ENCODE measurements at places on chromosomes 12 and 14.
A peak's percentile ranks its signal among the peaks of the same experiment; 100 is the strongest.

GRCh38 chr12:89092297-89092696, 260.0 kb downstream of the DUSP6 start:
- no peak for DNase-seq

DNA sequence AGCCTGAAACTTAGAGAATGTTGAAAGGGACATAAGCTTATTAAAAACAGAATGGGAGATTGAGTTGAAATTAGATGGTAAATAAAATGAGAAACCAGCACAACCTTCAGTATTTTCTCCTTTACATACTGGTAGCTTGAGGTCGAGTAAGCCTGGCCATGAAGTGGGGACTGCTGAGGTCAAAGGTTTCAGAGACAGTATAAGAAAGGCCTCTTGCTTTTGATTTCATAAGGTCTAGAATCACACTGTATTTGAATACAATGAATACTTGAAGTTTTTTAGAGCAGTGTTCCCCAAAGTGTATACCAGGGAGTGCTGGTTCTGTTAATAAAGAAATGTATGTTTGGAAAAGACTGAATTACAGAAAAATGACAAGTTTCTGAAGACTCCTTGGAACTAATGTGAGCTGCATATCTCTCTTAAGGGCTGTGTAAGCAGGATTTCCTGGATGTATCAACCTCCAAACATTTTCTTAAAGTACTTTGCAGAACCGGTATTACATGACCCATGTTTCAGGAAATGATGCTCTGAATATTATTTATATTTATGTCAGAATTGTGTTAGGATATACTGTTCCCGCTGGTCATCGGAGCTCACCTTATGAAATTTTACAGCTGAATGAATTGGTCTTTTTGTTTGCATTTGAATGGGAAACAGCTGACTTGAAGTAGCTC, 85.0 kb downstream of the AKAP6 start:
- DNase-seq, result no peak

DNA sequence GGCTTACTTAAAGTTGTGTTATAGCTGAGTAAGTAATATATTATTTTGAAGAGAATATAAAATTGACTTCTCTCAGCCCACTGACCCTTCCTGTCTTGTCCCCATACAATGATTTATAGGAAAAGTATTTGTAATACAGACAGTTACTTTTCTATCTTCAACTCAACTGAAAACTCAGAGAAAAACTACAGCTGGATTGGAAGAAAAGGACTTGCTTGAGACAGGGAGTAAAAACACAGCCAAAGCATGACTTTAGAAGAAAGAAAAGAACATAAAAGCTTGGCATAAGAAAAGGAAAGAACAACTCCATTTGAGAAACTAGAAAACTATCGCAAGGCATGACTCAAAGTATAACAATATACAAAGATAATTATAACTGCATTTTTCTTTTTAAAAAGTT, 57.5 kb downstream of the MSRB3 start:
- no peak for DNase-seq

DNA sequence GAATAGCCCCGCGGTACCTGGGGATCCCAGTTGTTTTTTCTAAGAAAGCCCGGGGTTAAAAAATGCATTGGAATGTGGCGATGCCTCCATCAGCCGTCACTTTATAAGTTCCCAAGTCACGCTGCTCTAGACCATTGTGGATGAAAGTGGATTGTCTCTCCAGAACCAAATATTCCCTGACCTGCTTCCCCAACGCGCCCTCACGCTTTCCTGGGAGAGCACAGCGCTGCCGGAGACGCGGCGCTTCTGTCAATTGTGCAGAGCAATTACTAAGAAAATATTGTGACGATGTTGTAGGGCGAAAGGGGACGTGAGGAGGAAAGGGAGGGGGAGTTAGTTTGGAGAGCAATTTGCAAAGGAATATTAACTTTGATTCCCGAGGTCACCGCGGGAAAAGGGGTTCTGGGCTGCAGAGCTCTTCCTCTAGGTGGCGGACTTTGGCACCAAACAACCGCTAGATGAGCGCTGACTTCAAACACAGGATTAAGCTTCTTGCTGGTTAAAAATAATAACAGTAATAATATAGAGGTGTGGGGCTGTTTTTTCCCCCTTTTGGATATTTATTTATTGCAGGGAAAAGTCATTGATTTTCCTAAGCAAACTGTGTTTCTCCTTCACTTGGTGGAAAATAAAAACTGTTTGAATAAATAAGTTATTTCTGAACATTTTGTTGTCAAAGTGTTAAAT, 9.6 kb upstream of the FOXG1 start:
- DNase-seq, result peak; percentile 44

DNA sequence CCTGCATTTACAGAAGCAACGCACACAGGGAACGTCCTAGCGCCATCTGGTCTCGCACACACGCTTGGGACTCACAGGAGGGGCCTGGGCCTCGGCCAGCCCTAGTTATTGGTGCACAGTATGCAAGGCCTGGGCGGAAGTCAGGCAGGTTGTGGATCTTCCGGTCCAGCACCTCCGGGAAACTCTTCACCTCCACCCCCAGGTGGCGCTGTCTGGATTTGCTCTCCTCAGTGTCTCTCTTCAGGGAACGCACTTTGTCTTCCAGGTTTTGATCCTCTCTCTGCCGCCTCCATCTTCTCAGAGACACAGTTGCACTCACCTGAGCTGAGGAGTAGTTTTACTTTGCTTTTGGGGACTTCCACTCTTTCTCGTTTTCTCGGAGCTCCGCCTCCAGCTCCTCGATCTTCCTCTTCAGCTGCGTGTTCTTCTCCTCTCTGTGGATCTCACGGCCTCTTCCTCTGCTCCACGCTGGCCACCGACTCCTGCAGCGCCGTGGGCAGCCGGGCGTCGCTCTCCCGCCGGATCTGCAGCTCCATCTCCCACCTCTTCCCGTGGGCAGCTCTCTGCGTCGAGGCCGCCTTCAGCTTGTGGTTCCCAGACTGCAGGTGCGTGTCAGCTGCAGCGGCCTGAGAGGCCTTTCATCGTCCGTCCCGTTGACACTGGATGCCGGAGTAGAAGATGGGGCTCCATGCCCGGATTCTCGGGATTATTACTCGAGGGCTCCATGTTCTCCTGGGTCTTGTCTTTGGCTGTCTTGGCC, 933.8 kb downstream of the TMEM121 start:
- DNase-seq, result peak; percentile 10

DNA sequence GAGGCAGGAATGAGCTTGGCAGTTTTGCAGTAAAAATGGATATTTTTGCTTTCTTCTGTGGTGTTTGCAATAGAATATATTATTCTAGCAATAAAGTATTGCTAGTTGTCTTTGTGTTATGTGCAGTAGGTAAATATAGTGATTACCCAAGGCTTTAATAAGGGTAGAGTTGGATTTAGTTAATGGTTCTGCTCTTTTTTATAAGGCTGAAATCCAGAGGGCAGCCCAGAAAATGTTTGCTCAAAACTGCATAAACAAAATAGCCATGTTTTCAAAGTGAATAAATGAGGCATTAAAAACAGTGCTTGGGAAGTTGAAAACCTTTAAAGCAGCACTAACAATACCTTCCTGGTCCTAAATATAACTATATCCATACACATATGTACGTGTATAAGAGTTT, 162.4 kb downstream of the SLC5A8 start:
- no peak for DNase-seq

DNA sequence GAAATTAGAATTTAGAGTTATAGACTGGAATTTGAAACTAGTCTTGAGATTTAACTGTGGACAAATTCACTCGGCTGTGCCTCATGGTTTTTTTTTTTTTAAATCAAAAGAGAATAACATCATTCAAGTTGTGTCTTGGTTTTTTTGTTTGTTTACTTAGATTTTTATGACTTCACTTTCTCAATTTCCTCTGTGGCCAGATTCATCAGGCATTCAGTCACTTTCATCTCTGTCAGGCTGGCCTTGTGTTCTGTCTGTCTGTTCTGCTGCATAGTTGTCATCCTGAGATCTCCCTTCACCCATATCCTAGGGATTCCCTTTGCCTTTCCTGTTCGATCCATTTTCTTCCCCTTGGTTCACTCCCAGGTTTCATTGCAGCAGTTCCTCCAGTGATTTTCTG, 10.0 kb downstream of the MARK3 start:
- DNase-seq, result no peak

DNA sequence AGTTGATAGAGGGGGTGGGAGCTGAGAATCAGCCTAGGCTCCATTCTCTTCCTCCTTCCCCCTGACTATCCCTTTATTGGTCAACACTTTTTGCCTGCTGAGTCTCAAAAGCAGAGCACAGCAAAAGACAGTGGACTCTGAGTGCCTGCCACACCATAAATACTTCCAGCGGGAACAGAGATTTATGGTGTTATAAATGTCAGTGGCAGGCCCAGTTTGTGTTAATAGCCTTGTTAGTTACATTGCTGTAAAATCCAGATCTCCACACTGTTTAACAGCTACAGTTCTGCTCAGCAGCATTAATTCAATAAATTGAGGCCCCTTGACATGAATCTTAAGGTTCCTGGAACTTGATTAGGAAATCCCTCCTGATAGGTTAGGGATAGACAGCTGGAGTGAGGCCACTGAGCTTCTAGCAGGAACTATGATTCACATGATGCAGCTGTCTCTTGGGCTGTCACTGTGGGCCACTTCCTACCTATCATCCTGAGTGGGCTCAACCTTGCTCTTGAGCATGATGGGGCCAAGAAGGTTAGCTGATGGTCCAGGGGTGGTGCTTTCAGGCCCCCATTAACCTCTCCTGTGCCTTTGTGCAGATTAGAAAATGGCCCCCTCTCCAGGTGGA, 295.2 kb upstream of the SRRM4 start:
- no peak for DNase-seq

- DNase-seq, result no peak
These were observed 795.5 kb downstream of the AACS start for GRCh38 chr12:125860672-125861288.

DNA sequence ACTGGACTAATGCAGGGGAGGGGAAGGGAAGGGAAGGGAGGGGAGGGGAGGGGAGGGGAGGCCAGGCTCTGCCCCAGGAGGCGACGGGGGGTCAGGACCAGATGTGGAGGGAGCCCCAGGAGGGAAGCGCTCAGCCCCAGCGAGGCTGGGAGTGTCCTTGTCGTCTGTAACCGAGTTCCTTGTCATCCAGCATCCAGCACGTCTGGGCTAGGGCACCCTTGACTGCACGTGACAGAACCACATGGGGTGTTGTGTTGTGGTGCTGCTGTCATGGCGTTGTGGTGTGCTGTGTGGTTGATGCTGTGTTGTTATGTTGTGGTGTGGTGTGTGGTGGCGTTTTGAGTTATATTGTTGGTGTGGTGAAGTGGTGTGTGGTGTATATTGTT, 28.4 kb upstream of the SFSWAP start:
- no peak for DNase-seq

DNA sequence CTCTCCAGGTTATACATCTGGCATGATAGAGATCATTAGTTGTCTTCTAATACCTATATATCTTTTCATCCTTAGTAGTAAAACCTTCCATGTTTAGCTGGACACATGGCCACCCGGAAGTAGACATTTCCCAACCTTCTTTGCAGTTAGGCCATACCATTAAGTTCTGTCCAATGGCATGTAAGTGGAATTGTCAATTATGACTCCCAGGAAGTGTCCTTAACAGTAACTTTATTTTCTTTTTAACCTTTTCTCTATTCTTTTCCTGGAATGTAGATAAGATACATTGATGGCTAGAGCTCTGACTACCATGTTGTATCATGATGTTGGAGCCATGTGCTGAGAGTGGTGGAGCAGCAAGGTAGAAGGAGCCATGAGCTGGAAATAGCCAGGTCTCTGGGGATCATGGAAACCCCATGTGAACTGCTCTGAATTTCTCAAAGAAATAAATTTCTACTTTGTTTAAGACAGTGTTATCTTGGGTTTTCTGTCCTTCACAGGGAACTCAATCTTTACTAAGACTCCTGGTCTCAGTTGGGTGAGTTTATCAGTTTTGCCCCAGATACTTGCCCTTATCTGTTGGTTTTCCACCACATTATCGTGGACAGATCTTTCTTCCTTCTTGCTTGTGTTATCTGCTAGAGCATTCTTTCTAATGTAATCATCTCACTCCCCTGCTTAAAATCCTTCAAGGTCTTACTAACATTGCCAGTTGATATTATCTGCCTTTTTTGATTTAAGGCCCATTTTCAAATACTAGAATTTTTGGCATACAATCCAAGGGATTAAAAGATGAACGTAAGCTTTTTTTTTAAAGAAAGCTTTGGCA, 5.1 kb upstream of the LTA4H start:
- DNase-seq, result no peak

DNA sequence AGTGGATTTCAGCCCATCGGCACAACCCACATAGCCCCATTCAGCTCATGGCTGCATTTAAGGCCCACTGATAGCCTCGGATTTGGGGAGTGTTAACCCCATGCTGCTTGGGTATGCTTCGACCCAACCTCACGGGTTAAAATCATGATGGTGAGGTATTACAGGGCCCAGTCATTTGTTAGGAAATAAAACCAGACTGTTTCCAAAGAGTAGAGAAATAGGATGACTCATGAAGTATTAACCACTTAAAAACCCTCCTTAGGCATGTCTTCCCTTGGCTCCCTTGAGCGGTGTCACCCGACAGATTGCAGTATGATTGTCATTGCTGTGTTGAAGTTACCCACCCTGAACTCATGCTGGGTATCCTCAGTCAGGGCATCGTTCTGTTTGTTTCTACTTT, 289.1 kb downstream of the CACNA1C start:
- DNase-seq, result no peak

- DNase-seq, result no peak
These were observed 455.6 kb downstream of the ZFP36L1 start for GRCh38 chr14:68337279-68337678.

DNA sequence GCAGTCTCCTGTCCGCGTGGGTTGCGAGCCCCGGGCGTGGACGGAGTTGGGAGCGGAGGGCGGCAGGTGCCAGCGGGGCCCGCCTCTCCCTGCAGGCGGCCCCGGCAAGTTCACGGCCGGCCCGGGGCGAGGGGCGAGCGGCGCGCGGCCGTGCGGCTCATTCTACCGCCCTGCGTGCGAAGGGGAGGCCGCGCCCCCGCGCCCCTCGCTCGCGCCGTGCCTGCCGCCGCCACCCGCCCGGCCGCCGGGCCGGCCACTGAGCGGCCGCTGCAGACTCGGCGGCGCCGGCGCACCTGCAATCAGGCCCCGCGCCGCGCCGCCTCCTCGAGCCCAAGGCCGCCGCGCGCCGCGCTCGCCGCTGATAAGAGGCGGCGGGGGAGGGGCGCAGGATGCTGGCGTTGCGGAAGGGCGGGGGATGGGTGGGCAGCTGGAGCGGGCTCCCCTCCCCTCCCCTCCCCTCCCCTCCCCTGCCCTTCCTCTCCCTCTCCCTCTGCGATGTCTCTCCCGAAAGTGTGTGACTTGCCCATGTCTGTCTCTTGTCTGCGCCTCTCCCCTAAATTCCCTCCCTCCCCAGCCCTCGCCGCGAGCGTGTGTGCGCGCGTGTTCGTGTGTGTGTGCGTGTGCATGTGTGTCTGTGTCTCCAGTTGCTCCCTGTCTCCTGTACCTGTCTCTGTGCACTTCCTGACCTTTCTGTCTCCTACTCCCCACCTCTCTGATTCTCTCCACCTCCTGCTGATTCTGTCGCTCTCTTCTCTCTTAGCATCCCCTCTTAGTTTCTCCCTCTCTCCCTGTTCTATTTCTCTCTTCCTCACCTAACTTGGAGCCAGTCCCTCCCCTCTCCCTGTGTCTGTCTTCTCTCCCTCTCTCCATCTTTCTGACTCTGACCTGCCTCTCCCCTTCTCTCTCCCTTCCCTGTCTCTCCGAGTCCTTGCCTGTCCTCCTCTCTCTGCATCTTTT, 768.1 kb upstream of the TBX3 start:
- peak; percentile 64 for DNase-seq

All from WTC11 (cell line).